ENCODE measurements at places on chromosomes 2 and 18.

DNA sequence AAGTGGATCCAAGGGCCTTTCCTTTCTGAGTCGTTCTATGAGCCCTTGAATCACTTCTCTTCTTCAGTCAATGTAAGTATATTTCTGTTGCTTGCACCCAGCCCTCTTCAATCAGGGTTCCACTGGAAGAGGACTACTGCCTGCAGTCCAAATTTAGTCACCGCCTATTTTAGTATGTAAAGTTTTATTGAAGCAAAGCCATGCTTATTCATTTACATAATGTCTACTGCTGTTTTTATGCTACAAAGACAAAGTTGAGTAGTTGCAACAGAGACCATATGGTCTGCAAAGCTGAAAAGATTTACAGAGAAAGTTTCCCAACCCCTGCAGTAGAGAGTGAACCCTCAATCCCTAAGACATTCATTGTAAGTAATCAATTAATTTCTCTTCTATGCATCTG, 332.5 kb upstream of the TNP1 start:
- DNase-seq = no peak

- DNase-seq = no peak
These were observed 260.7 kb upstream of the KLHL29 start for GRCh38 chr2:23124214-23124750.

DNA sequence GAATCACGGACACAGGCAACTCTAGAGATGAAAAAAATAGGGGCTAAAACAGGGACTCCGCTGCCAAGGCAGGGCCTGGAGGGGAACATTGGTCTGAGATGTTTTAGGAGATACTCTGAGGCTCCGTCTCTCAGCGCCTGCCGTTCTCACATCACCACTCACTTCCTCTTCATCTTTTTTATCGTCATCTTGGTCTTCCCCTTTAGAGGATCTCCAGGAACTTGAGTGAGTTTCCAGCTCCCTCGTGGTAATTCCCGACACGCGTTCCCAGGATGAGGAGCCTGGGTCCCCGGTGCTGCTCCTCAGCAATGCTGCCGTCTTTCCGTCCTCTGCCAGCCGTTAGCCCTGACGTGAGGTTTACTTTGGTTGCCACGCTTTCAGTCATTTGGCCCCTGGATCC, 16.1 kb downstream of the MLPH start:
- no peak for DNase-seq

GRCh38 chr2:26679867-26680266, 12.7 kb upstream of the KCNK3 start:
- DNase-seq = no peak

DNA sequence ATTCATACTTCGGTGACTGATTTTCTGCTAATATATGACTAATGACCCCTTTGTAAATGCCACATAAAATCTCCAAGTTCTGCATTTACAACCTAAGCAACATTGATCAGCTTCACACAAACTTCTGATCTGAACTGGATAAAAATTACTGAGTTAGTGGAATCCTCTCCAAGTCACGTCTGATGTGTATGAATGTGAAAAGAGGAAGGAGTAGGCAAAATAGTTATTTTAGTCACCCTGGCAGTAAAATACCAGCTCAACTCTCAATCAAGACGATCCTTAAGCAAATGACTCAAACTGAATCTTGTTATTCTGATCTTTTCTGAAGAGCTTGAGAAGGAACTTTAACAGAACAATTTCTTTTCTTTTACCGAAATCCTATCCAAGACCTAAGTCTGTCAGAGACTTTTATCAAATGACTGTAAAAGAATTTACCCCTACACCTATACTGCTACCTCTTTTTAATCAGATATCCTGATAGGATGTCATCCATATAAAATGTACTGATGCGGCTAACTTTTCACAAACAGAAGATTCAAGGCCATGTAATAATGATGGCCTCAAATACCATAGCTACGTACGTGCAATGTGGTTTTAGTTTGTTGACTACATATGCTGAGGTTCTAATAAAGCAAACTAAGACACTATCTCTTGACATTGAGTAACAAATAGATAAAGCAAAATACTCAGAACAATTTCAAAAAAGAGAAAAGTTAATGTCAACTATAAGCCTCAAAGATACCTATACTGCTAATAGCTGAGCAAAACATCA, 23.7 kb downstream of the CUL3 start:
- no peak for DNase-seq

GRCh38 chr2:644871-645270, 32.3 kb downstream of the TMEM18 start:
- no peak for DNase-seq

- DNase-seq = no peak
These were observed 4.0 kb downstream of the FAM117B start for GRCh38 chr2:202638721-202639120.

- DNase-seq = no peak
These were observed 113.5 kb downstream of the COLEC12 start for GRCh38 chr18:386994-387393.

DNA sequence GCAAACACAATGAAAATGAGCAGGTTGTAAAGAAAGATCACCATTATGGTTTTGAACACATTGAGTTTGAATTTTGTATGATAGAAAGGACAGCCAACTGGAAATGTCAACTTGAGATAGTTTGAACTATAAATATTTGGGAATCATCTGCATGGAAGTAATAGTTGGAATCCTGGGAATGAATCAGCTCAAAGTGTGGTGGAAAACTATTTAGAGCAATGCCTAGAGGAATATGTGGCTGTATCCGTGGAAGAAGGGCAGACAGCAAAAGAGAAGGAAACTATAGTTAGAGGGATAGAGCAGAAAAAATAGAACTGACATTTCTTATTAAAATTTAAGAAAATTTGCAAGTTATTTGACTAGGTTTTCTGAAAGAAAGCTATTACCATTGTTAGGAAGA, 112.5 kb upstream of the OTX1 start:
- DNase-seq = no peak

DNA sequence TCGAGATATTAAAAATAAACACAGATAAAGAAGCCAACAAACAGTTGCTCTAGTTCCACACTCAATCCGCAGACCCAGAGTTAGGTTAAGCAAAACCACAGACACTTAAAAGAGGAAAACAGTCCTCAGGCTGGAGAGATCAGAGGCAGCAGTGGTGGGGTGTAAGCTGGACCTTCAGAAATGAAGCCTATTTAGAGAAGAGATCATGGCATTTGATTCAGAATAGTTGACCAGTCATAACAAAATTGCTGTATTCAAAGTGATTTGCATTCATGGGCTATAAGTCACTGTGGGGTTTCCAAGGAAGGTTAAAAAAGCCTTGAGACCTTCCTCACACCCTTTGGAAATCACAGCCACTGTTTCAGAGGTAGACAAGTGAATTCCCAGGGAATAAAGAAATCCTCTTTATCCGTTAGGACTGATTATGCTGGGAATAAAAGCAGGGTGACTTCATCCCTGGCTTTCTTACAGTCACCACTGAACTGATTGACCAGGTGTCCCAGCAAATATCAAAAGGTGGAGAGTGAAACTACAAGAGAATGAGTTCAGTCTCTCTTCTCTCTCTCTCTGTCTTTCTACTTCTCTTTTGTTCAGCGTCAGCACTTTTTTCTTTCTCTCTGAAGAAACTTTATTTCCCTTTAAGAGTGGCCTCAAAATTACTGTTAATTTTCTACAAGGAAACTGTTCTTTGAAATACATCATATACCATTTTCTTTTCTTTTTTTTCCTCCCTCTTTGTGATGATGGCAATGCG, 171.8 kb upstream of the PIK3C3 start:
- no peak for DNase-seq

DNA sequence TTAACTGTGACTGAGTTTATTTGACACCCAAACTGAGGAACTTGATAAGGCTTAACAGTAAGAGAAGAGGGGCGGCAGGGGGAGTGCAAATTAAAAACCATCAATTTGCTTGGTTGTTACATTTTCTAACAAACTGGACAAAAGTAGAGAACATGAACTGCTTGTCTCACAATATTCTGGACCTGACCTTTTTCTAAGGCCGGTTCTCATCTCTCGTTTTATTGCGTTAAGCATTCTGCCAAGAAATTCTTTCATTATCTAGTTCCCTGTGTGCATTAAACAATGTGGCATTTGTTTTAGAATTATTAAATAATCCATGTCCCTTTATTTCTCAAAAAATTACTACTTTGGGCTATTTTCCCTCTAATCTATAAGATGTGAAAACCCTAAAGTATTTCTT, 565.2 kb upstream of the PKDCC start:
- DNase-seq = no peak

- no peak for DNase-seq
These were observed 168.2 kb downstream of the VWC2L start for GRCh38 chr2:214579035-214579434.

DNA sequence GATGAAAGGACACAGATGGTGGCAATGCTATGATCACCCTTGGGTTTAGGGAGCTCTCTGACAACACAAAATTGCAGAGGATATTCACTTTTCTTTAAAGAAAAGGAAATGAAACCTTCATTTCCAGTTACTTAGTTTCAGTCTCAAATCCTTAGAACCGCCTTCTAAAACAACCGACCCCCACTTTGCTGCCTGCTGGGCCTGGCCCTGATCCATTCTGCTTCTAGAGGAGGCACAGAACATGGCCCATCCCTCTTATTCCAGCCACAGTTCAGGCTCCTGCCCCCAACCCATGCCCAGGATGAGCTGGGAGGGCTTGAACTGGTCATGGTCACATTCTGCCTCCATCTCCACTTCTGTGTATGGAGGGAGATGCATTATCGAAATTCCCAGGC, 311.6 kb downstream of the EN1 start:
- no peak for DNase-seq

DNA sequence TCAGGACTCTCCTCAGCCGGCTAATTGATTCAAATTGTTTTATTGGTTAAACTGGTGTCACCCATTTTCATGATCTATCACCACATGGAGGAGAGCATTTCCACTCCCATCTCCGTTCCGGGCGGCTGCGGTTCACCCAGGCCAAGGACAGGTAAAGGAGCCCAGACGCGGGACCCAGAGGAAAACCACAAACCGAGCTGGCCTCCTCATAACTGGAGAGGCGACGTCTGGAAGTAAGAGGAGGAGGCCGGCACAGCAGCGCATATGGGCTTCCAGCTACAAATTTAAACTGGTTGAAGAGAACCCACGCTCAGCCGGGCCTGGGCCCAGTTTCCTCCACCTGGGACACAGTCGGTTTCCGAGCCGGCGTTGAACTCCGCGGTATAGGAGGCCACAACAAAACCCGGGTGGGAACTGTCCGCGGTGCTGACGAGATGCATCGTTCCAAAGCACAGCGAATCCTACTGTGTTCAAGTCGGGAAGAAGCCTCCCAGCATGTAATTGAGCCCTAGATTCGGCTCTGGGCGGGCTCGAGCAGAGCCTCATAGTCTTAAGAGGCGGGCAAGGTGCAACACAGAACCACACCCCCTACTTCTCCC, 3.0 kb upstream of the SKOR2 start:
- no peak for DNase-seq

DNA sequence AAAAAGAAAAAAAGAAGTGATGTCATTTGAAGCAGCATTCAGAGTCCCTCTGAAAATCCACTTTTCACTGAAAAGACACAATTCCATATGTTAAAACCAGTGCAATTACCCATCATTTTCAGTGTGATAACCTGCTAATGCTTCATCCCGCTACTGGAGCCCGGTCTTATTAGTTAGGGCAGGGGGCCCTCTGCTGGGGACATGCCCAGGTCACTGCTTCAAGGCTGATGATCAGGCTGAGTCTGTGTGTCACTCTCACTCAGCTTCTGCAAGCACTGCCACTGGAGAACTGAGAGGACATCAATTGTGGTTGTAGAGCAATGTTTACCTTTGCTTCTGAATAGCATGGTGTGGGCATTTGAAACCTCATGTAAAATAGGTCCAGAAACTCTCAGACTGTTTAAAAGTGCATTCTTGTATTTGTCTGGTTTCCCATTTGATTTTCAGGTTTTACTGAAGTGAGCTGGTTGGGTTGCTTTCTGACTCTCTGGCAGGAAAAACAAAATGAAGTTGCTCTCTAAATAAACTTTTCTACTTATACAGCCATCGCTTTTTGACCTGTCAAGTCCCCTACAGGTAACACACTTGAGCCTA, 49.2 kb upstream of the NXPH2 start:
- no peak for DNase-seq

DNA sequence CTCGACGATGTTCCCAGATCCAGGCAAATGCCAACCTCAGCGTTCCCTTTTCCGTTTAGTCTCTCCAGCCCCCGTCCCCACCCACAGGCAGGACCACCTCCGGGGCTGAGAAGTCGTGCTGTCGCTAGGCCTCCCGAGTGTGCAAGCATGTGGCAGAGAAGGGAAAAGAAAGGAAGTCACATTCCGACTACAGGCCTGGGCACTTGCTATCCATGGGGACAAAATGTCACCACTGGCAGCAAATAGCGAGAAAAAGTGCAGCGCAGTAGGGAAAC, 420 bp downstream of the PIGN start:
- DNase-seq = no peak

DNA sequence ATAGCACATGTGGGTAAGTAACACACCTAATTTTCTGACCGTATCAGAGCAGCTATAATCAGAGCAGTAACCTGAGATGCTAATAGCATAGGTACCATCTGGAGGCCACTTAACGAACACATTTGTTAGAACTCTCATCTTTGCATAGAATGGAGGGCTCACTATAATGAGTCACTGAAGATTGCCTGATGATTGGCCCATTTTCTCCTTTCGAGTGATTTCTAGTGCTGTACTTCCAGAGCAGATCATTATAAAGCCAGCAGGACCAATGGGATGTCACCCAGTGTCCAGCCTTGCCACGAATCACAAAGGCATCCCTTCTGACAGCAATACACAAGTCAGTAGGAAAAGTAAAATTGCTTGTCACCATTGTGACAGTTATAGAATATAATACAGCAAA, 81.7 kb upstream of the REV1 start:
- DNase-seq = no peak

GRCh38 chr2:174012347-174013314, 47.5 kb upstream of the SP3 start:
- no peak for DNase-seq

GRCh38 chr2:216114382-216114713, 5.2 kb downstream of the XRCC5 start:
- no peak for DNase-seq
